ENCODE measurements at places on chromosomes 6 and 20. TPM values are rescaled to one million over a fixed set of nuclear protein-coding genes. Genes with fewer than 3 reads are reported as not detected.

The SPATA2 gene
- 8.9 TPM for total RNA-seq

The MLIP gene
- total RNA-seq: not detected

The PRSS35 gene
- total RNA-seq: 0.09 TPM

The SEMG1 gene
- not detected for total RNA-seq

The GPR6 gene
- total RNA-seq: not detected

The RBM24 gene
- 9.3 TPM for total RNA-seq

The XRN2 gene
- 102 TPM for total RNA-seq

The CCN5 gene
- 34.3 TPM for total RNA-seq

The OGFR gene
- total RNA-seq: 47.3 TPM

Data from A549 treated with dexamethasone at 1 μM for 4 hours (cell line).